ENCODE measurements at places on chromosomes 4 and X.

- peak; percentile 96 for DNase-seq
Measured at GRCh38 chr4:150402871-150403272, 179.1 kb upstream of the MAB21L2 start.

- DNase-seq, result no peak
Measured at GRCh38 chr4:55214172-55214571, 88.8 kb upstream of the KDR start.

GRCh38 chr4:44632089-44632488 is 19.3 kb downstream of the YIPF7 start:
- DNase-seq, result no peak

GRCh38 chrX:12891915-12892506 is 14.4 kb upstream of the TLR8 start:
- peak; percentile 84 for DNase-seq

DNA sequence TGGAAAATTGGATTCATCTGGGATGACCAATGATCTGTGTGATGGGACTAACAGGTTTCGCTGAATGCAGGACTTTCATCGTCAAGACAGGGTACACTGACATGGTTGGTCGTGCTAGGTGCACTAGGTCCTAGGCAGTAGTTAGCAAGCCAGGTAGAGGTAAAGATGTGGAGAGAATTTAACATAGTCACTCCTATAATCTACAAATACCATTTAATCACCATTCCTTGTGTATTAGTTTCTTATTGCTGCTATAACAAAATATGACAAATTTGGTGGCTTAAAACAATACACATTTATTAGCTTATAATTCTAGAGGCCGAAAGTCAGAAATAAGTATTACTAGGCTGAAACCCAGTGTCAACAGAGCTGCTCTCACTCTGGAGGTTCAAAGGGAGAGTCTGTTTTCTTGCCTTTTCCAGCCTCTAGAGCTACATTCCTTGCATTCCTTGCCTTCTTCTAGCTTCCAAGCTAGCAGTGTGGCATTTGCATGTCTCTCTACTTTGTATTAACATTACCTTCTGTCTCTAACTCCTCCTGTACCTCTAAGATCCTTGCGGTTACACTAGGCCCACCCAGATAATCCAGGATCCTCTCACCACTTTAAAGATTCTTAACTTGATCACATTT is 98.7 kb upstream of the GRIA3 start:
- DNase-seq, result no peak

GRCh38 chr4:151434183-151434860 is 25.3 kb downstream of the FHIP1A start:
- DNase-seq, result no peak

DNA sequence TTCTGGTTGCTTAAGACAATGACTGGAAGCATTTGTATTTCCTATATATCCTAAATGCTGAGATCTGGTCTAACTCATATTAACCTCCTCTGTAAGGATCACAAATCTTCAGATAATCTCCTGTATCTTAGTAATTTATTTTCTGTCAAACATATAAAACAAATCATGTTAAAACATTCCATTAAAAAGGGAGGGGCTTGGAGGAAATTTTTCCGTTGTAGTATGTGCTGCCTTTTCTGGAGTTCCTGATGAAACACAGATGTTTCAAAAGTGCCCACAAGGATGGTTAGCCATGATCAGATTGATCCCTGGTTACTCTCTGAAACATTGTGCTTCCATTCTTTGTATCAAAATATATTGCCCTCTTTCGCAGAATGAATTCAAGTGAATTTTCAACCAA is 182.1 kb downstream of the TENM3 start:
- DNase-seq, result no peak

- peak; percentile 74 for DNase-seq
Measured at GRCh38 chr4:2172627-2173231, 69.2 kb downstream of the HAUS3 start.

GRCh38 chr4:151599863-151600262 is 160.9 kb downstream of the GATB start:
- no peak for DNase-seq

- no peak for DNase-seq
Measured at GRCh38 chr4:26226629-26227376, 94.0 kb upstream of the RBPJ start.

DNA sequence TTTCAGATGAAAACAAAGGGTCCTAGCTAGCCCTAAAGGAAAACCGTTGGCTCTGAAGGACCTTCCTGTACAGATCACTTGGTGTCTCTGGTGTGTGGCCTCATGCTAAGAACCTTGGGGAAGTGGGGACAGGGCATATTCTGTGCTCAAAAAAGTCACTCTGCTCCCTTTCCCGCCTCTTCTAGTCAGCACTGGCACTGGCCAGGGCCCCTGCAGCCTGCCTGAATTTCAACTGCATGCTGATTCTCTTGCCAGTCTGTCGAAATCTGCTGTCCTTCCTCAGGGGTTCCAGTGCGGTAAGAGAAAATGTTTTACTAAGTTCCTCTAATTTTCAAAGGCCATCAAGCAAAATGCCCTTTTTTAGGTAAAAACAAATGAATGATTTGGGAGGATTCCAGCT is 3.4 kb downstream of the CYBB start:
- no peak for DNase-seq

- no peak for DNase-seq
Measured at GRCh38 chrX:129980540-129981199, 1.8 kb upstream of the BCORL1 start.

- no peak for DNase-seq
Measured at GRCh38 chr4:86055898-86056297, 304.0 kb downstream of the MAPK10 start.

GRCh38 chr4:911221-911751 is 20.8 kb downstream of the GAK start:
- no peak for DNase-seq
